Activated CD4-positive, alpha-beta memory T cell treated with anti-CD3 and anti-CD28 coated beads for 36 hours (primary cell): ENCODE measurements at places on chromosomes 6 and 20. TPM values are rescaled to one million over a fixed set of nuclear protein-coding genes. Genes with fewer than 3 reads are reported as not detected.

Gene TP53TG5
- 0.55 TPM for total RNA-seq

Gene HEY2
- total RNA-seq, result not detected

Gene RRAGD
- 15.8 TPM for total RNA-seq

Gene VAPB
- 34.6 TPM for total RNA-seq

Gene RALGAPB
- 25.7 TPM for total RNA-seq

Gene UNC5CL
- 2.4 TPM for total RNA-seq

Gene PSMB9
- 296 TPM for total RNA-seq

Gene DCDC2
- total RNA-seq, result not detected

Gene EIF2S2
- total RNA-seq, result 155 TPM

Gene SAMD10
- 23.7 TPM for total RNA-seq

Gene SLA2
- 47.7 TPM for total RNA-seq

Gene SALL4
- total RNA-seq, result not detected

Gene MEP1A
- total RNA-seq, result not detected

Gene CEP162
- total RNA-seq, result 6.3 TPM

Gene HS3ST5
- total RNA-seq, result not detected

Gene TFAP2D
- total RNA-seq, result not detected

Gene TINAG
- total RNA-seq, result not detected

Gene REPS1
- 50.7 TPM for total RNA-seq

Gene DDO
- total RNA-seq, result not detected

Gene GPR63
- 1.5 TPM for total RNA-seq

Gene OPN5
- total RNA-seq, result not detected

Gene SDC4
- 67.8 TPM for total RNA-seq

Gene RPP40
- total RNA-seq, result 6.0 TPM

Gene ID1
- total RNA-seq, result 1.3 TPM

Gene TAF11
- 27.2 TPM for total RNA-seq

Gene SCUBE3
- total RNA-seq, result 0.02 TPM

Gene CCN5
- not detected for total RNA-seq

Gene PNPLA1
- total RNA-seq, result not detected

Gene COL19A1
- total RNA-seq, result 0.19 TPM

Gene SLC32A1
- not detected for total RNA-seq

Gene TPBG
- 0.55 TPM for total RNA-seq

Gene HTR1B
- total RNA-seq, result not detected

Gene RGS17
- total RNA-seq, result not detected

Gene SLC26A8
- not detected for total RNA-seq

Gene TP53INP2
- total RNA-seq, result 2.3 TPM

Gene OPRM1
- not detected for total RNA-seq

Gene TRIM38
- total RNA-seq, result 30.8 TPM

Gene CPNE5
- 1.5 TPM for total RNA-seq

Gene CRNKL1
- 21.5 TPM for total RNA-seq

Gene LY6G6D
- not detected for total RNA-seq
